Amniotic stem cell (primary cell): ENCODE measurements at places on chromosomes 11 and 22.

DNA sequence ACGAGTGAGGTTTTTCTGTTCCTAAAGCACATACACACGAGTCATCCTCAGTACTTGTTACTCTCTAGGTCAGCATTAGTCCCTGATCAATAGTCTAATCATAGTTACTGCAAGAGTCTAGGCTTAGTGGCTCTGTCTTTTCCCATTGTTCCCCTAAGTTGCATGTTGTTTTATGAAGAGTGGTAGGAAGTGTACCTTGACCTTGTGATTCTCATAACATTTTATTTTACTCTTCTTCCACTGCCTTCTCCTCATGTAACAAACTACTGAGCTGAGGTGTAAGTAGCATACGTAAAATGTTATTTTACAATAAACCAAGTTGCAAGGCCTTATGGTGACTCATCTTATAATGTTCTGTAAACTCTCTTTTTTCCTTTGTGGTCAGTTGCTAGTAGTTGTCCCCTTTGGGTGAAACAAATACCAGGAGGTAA lies 15.0 kb downstream of the METTL15 start:
- DNase-seq, result no peak

DNA sequence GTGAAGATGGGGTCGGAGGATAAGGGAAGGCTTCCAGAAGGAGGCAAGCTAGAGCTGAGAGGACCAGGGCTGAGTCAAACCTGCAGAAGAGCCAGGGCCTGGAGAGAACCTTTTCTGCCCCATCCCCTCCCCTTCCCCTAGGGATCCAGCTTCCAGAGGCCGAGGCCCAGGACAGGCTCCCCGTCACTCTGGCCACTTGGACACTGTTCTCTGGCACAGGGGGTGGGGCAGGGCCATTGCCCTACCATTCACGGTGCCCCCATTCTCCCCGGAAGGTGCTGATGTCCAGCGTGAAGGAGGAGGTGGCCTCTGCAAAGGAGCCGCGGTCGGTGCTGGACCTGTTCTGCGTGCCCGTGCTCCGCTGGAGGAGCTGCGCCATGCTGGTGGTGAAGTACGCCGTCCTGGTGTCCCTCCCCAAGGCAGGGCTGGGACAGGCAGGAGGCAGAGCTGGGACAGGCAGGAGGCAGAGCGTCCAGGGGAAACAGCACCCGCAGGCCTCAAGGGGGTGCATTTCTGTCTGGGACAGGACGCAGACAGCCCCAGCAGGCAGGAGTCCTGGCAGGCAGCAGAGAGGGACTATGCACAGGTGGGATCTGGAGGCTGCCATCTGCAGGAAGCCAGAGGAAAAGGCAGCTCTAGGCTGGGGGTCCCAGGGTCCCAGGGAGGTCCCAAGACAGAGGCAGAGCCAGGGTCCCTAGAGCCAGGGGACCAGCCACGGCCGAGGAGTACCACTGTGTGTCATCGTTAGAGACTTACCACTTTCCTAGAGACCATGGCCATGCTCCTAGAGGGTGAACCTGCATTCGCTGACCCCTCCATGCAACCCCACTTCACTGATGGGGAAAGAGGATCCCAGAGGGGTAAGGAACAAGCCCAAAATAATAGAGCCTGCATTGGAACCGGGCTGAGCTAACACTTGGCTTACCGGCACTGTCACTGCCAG lies 25.8 kb upstream of the SLC22A12 start:
- no peak for DNase-seq

GRCh38 chr11:2143799-2144543 lies 4.8 kb upstream of the IGF2 start:
- DNase-seq, result no peak

DNA sequence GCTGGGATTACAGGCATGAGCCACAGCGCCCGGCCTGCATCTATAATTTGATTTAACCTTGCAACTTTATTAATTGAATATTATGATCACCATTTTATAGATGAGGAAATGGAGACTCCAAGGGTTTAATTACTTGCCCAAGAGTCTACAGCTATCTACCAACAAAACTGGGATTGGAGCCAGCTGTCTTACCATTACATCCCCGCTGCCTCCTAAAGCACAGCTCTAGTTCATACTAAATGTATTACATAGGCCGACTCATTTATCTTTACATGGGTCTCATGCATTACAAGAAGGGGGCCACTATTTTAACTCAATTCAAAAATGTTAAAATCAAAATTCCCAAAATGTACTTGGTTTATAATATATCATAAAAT lies 14.1 kb upstream of the TMA7B start:
- DNase-seq, result no peak

DNA sequence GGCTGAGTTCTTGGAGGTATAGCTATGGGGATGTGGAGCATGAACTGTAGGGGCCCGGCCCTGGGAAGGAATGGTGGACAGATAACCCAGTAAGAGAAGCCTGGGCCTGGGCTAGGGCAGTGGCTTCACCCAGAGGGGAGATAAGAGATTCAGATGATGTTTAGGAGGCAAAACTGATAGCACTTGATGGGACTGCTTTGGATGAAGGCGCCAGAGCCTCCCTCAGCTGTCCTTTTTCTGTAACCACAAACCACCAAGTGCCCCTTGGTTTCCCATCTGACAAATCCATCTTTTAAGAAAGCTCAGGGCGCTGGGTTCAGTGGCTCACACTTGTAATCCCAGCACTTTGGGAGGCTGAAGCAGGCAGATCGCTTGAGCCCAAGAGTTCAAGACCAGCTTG lies 23.4 kb downstream of the RELT start:
- no peak for DNase-seq
